ENCODE measurements at places on chromosomes 5 and 9.

DNA sequence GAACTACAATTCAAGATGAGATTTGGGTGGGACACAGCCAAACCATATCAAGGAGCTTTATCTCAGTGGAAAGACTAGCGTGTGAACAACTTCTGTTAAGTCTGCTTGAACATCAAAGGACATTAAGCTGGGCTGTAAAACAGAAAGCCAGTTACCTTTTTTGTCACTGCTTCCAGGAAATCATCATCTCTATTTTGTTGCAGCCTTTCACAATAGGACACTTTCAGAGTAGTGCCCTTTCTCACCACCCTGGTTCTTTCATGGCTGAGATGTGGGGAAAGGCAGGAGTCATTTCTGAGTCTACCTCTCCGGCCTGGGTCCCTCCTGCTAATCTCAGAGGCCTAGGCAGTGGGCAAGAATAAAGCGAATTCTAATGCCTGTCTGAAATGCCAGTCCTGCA is 96.2 kb upstream of the PPP1R2B start:
- no peak for DNase-seq

DNA sequence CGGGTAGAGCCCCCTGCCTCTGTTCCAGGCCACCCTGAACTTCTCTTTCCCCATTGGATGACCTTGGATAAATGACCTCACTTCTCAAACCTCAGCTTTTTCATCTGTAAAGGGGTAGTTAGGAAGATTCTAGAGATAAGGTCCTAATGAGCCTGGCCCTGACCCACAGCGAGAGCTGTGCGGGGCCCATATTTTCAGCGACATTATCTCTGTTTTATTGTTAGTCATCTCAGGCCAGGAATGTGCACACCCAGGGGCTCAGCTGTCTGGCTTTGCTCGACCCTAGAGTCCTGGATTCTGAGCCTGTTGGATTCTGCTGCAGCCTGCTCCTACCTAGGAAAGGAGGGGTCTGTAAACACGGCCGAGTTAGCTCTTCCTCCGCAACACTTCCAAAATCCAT is 81.2 kb upstream of the LMX1B start:
- no peak for DNase-seq

DNA sequence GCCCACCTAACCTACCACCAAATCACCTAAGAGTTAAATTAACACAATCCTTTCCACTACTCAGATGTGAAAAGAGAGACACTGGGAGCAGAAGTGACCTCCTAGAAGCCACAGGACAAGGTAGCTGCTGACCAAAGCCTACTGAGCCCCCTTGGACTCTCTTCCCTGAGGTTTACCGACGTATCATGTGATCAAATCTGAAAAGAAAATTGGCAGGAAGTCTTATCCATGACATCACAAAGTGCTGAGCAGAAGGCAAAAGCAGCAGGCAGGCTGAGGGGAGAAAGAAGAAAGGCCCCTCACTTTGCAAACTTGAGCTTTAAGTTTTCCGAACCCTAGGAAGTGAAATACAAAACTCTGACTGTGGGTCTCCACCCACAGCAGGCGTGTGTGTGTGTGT is 11.1 kb downstream of the PRELID2 start:
- no peak for DNase-seq

GRCh38 chr9:126398403-126399058 is 71.9 kb downstream of the MVB12B start:
- DNase-seq: peak; percentile 78

DNA sequence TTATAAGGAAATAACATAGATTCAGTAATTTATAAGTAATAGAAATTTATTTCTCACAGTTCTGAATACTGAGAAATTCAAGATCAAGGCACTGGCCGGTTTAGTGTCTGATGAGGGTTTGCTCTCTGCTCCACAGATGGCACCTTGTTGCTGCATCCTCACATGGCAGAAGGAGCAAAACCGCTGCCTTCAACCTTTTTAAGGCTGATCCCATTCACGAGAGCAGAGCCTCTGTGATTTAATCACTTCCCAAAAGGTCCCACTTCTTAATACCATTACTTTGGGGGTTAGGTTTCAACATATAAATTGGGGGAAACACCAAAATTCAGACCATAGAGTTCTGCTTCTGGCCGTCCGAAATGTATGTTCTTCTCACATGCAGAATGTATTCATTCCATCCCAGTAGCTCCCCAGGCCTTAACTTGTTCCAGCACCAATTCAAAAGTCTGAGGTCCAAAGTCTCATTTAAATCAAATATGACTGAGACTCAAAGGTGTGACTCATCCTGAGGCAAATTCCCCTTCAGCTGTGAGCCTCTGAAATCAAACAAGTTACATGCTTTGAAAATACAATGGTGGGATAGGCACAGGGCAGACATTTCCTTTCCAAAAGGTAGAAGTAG is 30.6 kb downstream of the BAAT start:
- no peak for DNase-seq

- DNase-seq: no peak
These were observed 21.3 kb upstream of the RNF145 start for GRCh38 chr5:159230657-159231056.

DNA sequence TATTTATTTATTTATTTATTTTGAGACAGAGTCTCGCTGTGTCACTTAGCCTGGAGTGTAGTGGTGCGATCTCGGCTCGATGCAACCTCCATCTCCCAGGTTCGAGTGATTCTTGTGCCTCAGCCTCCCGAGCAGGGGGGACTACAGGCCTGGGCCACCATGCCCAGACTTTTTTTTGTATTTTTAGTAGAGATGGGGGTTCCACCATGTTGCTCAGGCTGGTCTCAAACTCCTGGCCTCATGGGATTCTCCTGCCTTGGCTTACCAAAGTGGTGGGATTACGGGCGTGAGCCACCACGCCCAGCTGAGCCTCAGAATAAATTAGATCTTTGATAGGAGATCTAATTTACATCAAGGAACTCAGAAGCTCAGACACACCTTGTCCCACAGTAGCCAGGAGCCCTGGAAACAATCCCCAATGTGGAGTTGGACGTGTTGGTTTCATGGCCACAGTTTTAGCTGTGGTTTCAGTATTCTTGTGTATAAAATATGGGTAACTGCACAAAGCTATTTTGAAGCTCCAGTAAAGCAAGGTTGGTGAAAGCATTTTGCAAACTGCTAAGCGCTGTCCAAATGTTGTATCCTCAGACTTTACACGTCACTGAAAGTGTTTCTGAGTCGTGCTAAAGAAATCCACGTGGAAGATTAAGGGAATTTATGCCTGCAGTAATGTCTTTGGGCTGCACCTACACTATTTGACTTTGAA is 3.0 kb upstream of the HNRNPAB start:
- no peak for DNase-seq

DNA sequence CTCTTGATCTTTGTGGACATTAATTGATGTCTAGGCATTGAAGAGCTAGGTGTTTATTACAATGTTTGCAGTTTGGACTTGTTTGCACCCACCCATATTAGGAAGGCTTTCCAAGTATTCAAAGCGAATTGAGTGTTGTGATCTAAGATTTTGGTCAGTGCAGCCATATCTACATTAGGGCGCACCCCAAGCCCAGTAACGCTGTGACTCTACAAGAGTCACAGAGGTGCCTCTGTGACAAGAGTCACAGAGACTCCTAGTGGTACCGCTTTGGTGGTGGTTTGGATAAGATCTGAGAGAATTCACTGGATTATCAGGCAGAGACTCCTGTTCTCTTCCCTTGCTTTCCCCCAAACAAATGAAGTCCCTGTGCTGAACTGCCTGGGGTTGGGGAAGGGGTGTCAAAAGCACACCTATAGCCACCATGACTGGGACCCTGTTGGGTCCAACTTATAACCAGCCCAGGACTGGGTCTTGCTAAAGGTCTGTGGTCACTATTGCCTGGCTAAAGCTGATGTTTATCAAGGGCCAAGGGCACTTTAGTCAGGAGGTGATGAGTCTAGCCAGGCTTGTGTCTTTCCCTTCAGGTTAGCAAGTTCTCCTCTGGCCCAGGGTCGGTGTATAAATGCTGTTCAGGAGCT is 114.1 kb upstream of the RIOK2 start:
- peak; percentile 16 for DNase-seq

- peak; percentile 93 for DNase-seq
These were observed 39.6 kb upstream of the TRIM36 start for GRCh38 chr5:115209279-115209678.

DNA sequence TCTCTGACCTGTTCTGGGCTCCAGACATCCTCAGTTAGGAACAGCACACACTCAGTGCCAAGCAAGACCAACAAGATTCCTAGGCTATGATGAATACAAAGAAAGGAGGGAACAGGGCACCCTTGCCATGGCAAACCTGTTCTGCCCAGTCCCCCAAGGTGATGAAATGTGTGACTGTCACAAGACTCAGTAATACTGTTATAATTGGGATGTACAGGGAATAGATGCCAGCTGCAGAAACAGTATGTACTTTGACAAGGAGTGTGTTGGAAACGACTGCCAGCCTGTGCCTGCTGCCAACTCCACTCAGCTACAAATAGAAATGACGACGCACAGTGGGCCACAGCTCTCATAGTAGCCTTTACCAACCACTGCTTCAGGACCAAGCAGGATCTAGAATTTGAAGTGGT is 453.0 kb downstream of the EFNA5 start:
- DNase-seq: no peak

- DNase-seq: no peak
These were observed 109.4 kb upstream of the LMX1B start for GRCh38 chr9:126504086-126504976.

DNA sequence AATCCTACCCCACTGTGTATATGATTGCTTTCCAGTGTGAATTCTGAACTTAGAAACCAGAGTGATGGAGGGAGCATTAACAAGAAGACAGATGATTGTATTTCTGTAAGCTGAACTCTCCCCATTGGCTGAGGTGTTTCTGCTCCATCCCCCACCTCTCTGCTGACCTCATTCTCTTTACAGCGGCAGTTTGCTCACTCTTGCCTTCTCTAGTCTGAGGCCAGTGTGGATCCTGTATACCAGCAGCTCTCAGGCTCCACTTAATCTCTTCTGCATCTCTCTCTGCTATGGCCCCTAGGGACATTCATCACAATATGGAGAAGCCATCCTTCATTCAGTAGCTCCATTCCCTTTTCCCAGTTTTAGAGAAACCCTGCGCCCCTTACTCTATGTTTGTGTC is 358.8 kb downstream of the MAN2A1 start:
- no peak for DNase-seq

- no peak for DNase-seq
These were observed 91.3 kb upstream of the RASEF start for GRCh38 chr9:83154087-83154736.

DNA sequence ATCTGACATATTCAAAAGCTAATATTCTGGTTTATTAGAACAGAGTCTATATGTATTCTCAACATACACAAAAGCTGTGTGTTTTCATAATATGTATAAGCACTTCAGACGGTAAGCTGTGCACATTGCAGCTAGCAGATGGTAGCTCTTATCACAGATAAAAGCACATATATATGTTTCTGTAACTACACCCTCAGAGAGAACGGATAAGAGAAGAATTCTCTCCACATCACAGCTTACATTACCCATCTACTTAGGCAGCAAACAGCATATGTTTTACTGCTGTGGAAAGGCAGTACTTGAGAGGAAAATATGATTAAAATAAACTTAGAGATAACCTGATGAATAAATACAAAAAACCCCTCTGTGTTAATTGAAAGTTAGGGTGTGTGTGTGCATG is 450.9 kb upstream of the ZNF608 start:
- no peak for DNase-seq

DNA sequence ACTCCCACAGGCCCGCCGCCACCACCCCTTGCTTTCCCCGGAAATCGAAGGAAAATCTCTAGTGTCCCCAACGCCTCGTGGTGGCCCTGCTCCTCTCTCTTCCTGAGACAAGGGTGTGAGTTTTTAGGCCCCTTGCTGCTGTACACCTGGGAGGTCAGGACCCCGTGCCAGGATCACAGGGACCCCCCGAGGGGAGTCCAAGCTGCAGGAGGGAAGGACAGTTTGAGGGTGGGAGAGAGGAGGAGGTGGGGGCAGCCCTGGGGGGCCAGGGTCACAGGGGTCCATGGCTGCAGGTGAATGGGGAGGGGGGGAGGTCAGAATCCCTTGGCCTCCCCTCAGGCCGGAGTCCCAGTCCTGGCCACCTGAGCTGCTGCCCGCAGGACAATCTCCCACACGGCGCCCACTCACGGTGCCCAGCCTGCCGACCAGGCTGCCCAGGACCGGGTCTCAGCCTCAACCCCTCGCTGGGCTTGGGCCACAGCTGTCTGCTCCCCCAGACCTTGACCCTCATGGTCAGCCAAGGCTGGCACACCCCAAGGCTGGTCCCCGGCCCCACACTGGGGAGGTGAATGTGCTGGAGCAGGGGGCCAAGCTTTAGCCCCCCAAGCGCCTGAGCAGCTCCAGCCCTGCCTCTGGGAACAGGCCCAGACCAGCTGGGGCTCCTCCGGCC is 19.9 kb downstream of the TPPP start:
- no peak for DNase-seq

DNA sequence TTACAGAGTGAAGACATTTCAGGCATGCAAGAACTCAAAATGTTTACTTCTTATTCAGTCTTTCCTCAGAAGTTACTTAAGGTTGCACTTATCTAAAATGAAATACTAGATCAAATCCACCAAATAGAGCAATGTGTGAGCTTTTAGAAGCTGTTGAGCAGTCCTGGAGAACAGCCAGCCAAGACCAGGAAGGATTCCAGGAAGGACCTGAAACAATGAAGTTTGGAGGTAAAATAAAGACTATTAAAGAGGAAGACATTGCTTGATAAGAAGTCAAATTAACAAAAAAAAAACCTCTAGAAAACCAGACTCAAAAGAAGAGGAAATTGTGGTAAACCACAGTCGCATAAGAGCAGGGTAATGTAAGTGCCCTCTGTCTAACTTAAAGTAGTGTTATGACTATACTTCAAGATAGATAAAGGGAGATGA is 156.2 kb upstream of the S1PR3 start:
- DNase-seq: peak; percentile 76

- no peak for DNase-seq
These were observed 37.1 kb upstream of the RAPGEF6 start for GRCh38 chr5:131671994-131672655.

DNA sequence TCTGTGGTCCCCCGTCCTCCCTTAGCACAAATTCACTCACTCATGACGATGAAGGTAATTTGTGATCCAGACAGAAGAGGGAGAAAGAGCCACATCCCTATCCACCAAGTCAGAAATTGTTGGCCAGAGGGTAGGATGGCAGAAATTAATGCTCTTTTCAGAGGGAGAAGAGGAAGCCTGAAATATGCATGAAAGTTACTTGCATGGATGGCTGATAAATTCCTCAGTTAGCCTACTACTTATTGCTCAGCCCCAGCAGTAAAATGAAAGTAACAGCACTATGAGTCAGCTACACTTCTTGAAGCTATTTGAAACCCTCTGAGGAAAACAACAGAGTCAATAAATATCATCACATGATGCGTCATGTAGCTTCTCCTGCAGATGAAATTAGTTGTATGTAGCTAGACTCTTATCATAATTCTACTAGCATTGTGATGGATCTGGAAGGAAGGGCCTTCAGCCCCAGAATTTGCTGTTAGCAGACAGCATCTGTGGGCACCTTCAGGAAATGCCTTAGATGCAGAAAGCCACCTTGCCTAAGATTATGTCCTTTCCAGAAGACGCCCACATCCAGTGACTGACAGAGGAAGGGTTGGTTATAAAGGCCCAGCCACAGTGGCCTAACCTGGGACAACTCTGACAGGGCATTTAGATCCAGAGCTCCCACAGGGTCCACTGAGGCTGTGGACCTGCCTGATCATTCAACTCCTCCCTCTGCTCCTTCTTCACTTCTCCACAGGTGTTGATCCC is 81.2 kb upstream of the CCDC112 start:
- DNase-seq: peak; percentile 75

- no peak for DNase-seq
These were observed 20.6 kb upstream of the CRB2 start for GRCh38 chr9:123335193-123335985.

Data from suppressor macrophage treated with lipopolysaccharide for 4 hours (primary cell).